Right cardiac atrium (tissue), 5 donors: ENCODE measurements at places on chromosomes 1 and 21. TPM values are rescaled to one million over a fixed set of nuclear protein-coding genes. Genes with fewer than 3 reads are reported as not detected.

The DPM3 gene
- 71.2 TPM for total RNA-seq

The ZFP69B gene
- 1.1 TPM for total RNA-seq

The MPL gene
- total RNA-seq = 1.4 TPM

The PARK7 gene
- total RNA-seq = 323 TPM

The ADORA3 gene
- 10.9 TPM for total RNA-seq

The TP73 gene
- not detected for total RNA-seq

The BTBD8 gene
- 2.7 TPM for total RNA-seq

The SDC3 gene
- 38.3 TPM for total RNA-seq

The OR2T33 gene
- not detected for total RNA-seq

The TCHHL1 gene
- total RNA-seq = not detected

The AK4 gene
- 102 TPM for total RNA-seq

The SPRR2F gene
- not detected for total RNA-seq

The CACNA1S gene
- total RNA-seq = not detected

The KRTAP13-2 gene
- total RNA-seq = not detected

The SPRR4 gene
- total RNA-seq = not detected

The CFAP74 gene
- total RNA-seq = not detected

The PTPN7 gene
- total RNA-seq = 0.28 TPM

The DIO1 gene
- total RNA-seq = not detected

The GJA9 gene
- not detected for total RNA-seq

The TAL1 gene
- 3.9 TPM for total RNA-seq

The OR2L13 gene
- not detected for total RNA-seq

The C1orf105 gene
- 12.7 TPM for total RNA-seq

The GPX7 gene
- total RNA-seq = 9.4 TPM

The MAP7D1 gene
- total RNA-seq = 358 TPM

The RAB42 gene
- 1.4 TPM for total RNA-seq

The SPSB1 gene
- total RNA-seq = 15.7 TPM

The NBPF3 gene
- 4.8 TPM for total RNA-seq

The CNR2 gene
- not detected for total RNA-seq

The FMO4 gene
- total RNA-seq = 2.8 TPM

The LRRC38 gene
- total RNA-seq = 3.9 TPM

The RAB25 gene
- not detected for total RNA-seq

The SH2D1B gene
- 0.35 TPM for total RNA-seq

The STIL gene
- 0.88 TPM for total RNA-seq
